ENCODE measurements at places on chromosomes 3 and 15. TPM values are rescaled to one million over a fixed set of nuclear protein-coding genes. Genes with fewer than 3 reads are reported as not detected.

The AP3S2 gene
- 30.0 TPM for total RNA-seq

The CDHR4 gene
- total RNA-seq, result not detected

The COLQ gene
- 3.9 TPM for total RNA-seq

The C3orf18 gene
- total RNA-seq, result 44.3 TPM

The FETUB gene
- total RNA-seq, result not detected

The ITIH1 gene
- not detected for total RNA-seq

All from T-helper 2 cell treated with Interferon-gamma antibody and Interleukin-4, amounts not matched to agents 100 ng/mL and 5 ng/mL, for 36 hours (primary cell).